ENCODE measurements at places on chromosomes 2 and 18.

GRCh38 chr18:62663731-62664336 lies 51.5 kb upstream of the PHLPP1 start:
- DNase-seq: no peak

GRCh38 chr2:33636001-33636400 lies 36.9 kb upstream of the FAM98A start:
- no peak for DNase-seq

DNA sequence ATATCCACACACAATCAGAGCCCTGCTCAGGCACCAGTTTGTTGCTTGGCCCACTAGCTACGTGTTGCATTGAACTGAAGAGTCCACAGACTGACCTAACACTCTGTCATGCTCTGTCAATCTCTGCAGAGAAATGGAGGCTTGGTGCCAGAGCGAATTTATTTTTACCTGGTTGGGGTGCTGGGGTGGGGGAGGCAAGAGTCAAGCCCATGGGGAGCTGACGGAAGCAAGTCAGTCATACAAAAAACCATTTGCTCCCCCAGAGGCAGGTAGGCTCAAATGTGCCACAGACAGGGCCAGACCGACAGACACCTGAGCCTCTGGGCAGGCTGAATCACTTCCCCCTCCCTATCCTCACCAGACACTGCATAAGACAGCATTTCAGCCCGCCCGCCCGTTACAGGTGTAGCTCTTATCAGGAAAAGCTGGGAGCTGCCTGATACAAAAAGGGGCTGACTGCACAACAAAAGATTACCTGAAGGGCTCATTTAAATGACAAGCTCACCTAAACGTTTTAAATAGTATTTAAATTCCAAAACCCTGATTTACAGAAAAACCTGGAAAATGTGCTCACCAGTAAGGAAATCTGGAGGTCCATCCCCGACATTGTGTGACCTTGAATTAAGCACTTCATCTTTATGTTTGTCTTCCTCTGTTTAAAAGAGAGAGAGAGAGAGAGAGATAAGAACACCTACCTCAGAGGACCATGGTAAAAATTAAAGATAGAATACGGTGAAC lies 2.1 kb upstream of the PCBP1 start:
- DNase-seq: peak; percentile 81

- DNase-seq: peak; percentile 62
Measured at GRCh38 chr2:84849271-84849952, 31.5 kb downstream of the TRABD2A start.

Measured in CD4-positive, alpha-beta T cell treated with Interleukin-10 for 1 hour (primary cell).